ENCODE measurements at places on chromosomes 1 and 21.

- H3K4me3 ChIP-seq, result no peak overlapping the region
- no peak overlapping the region for H3K27ac ChIP-seq
- H3K27me3 ChIP-seq, result no peaks in the 10 kb centered on the region
These were observed 38.6 kb upstream of the GPR88 start for GRCh38 chr1:100499194-100499811.

- no peak for DNase-seq
- no peak overlapping the region for H3K27ac ChIP-seq
- no peaks in the 10 kb centered on the region for H3K27me3 ChIP-seq
- no peaks in the 10 kb centered on the region for H3K4me1 ChIP-seq
These were observed 104.3 kb downstream of the GPATCH2 start for GRCh38 chr1:217526636-217527035.

DNA sequence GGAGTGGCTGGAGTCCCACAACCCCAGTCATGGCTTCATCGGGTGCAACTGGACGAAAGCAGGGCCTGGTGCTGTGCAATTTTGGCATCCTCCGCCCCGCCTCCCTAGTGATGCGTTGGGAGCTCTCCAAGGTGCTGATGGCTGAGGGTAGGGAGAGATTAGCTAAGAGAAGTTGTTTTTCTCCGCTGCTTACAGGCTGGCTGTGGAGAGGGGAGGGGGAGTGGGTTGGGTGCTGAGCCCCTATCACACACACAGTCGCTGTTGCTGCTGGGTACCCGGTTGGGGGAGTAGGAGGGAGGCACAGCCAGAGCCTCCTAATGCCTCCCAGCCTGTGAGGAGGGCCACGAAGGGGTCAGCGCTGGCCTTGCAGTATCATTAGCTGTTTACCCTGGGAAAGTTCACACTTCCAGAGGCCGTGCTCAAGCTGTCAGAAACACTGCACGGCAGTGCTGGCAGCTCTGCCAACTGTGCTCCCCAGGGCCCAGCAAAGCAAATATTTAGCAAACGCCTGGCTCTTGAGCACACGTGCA, 110.0 kb downstream of the GRIK3 start:
- H3K4me3 ChIP-seq, result no peak overlapping the region
- no peaks in the 10 kb centered on the region for H3K36me3 ChIP-seq
- H3K4me1 ChIP-seq, result no peaks in the 10 kb centered on the region

GRCh38 chr1:198156111-198156744, 570 bp upstream of the NEK7 start:
- peak overlapping the region; percentile 90 for H3K4me3 ChIP-seq
- no peak for DNase-seq
- peak overlapping the region; percentile 94 for H3K27ac ChIP-seq
- peaks cover 14% of the 10 kb centered on the region for H3K4me1 ChIP-seq
- no peaks in the 10 kb centered on the region for H3K27me3 ChIP-seq

- no peaks in the 10 kb centered on the region for H3K36me3 ChIP-seq
- no peaks in the 10 kb centered on the region for H3K27me3 ChIP-seq
- H3K4me1 ChIP-seq, result no peaks in the 10 kb centered on the region
- no peak overlapping the region for H3K4me3 ChIP-seq
These were observed 143.2 kb upstream of the C1orf105 start for GRCh38 chr1:172277275-172277674.

- no peaks in the 10 kb centered on the region for H3K36me3 ChIP-seq
- H3K27me3 ChIP-seq, result no peaks in the 10 kb centered on the region
- H3K27ac ChIP-seq, result no peak overlapping the region
- H3K4me3 ChIP-seq, result no peak overlapping the region
- no peak for DNase-seq
These were observed 67.2 kb upstream of the CACYBP start for GRCh38 chr1:174932587-174932986.

DNA sequence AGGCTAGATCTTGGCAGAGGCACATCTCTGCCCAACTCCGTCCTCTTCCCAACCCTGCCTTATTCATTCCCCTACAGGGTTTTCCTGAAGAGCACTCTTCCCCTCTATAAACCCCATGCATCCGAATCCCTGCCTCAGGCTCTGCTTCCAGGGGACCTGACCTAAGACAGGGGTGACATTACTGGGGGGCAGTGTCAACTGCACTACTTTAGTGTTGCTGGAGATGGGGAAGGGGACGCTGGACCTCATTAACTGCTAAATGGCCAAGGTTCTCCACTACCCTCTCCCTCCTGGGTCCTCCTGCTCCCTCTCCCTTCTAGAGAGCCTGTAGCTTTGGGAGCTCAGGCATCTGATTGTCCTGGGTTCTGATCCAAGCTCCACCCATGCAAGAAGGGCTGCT, 126.2 kb downstream of the GRIK3 start:
- H3K4me1 ChIP-seq, result no peaks in the 10 kb centered on the region
- no peaks in the 10 kb centered on the region for H3K27me3 ChIP-seq
- no peak overlapping the region for H3K27ac ChIP-seq
- no peak overlapping the region for H3K4me3 ChIP-seq

GRCh38 chr21:39915881-39916280, 48.6 kb downstream of the PCP4 start:
- no peaks in the 10 kb centered on the region for H3K4me1 ChIP-seq
- H3K27me3 ChIP-seq, result no peaks in the 10 kb centered on the region
- H3K27ac ChIP-seq, result no peak overlapping the region
- no peaks in the 10 kb centered on the region for H3K36me3 ChIP-seq
- no peak overlapping the region for H3K4me3 ChIP-seq

DNA sequence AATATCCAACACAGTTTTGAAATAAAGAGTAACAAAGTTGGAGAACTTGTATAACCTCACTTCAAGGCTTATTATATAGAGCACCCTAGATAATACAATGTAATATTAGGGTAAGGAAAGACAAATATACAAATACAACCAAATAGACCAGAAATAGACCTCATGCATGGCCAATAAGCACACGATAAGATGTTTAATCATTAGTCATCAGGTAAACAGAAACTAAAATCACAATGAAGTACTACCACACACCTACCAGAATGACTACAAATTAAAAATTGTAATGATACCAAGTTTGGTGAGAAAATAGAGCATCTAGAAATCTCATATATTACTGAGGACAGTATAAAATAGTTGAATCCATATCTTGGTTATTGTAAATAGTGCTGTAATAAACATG, 20.3 kb upstream of the CTTNBP2NL start:
- no peak overlapping the region for H3K4me3 ChIP-seq
- no peaks in the 10 kb centered on the region for H3K36me3 ChIP-seq
- no peaks in the 10 kb centered on the region for H3K4me1 ChIP-seq
- no peak for DNase-seq
